ENCODE measurements at places on chromosomes 16 and 17. TPM values are rescaled to one million over a fixed set of nuclear protein-coding genes. Genes with fewer than 3 reads are reported as not detected.

Gene TBKBP1
- polyA plus RNA-seq = 19.1 TPM

Gene SLC16A6
- polyA plus RNA-seq = 0.41 TPM

Gene TSPOAP1
- 19.1 TPM for polyA plus RNA-seq

Gene CCL2
- 46.2 TPM for polyA plus RNA-seq

Gene IRX3
- polyA plus RNA-seq = 1.2 TPM

Gene BBS2
- 34.5 TPM for polyA plus RNA-seq

Gene SLC5A10
- 0.05 TPM for polyA plus RNA-seq

Gene CBFA2T3
- 6.2 TPM for polyA plus RNA-seq

Gene FAM234A
- polyA plus RNA-seq = 115 TPM

Gene XYLT1
- 10.1 TPM for polyA plus RNA-seq

Gene KRTAP4-1
- polyA plus RNA-seq = not detected

Gene C16orf96
- polyA plus RNA-seq = 0.04 TPM

Gene SHISA6
- 4.4 TPM for polyA plus RNA-seq

Gene PTX4
- 0.10 TPM for polyA plus RNA-seq

Gene MAPT
- polyA plus RNA-seq = 21.1 TPM

Gene CCL5
- 4.8 TPM for polyA plus RNA-seq

Gene TP53TG3
- polyA plus RNA-seq = not detected

Gene MNT
- polyA plus RNA-seq = 20.5 TPM

Gene ZPBP2
- polyA plus RNA-seq = 0.06 TPM

Gene JPH3
- polyA plus RNA-seq = 0.53 TPM

Gene KIF18B
- polyA plus RNA-seq = 0.20 TPM

Gene KRT31
- polyA plus RNA-seq = not detected

Gene SLC22A31
- 0.28 TPM for polyA plus RNA-seq

Gene IKZF3
- polyA plus RNA-seq = 0.58 TPM

Gene C17orf113
- 1.5 TPM for polyA plus RNA-seq

Gene VAT1L
- polyA plus RNA-seq = 5.8 TPM

Gene PLXDC1
- polyA plus RNA-seq = 7.1 TPM

Gene RFNG
- 47.0 TPM for polyA plus RNA-seq

Gene TPSD1
- 2.1 TPM for polyA plus RNA-seq

Gene FBXW10
- 0.03 TPM for polyA plus RNA-seq

Gene LITAFD
- not detected for polyA plus RNA-seq

Gene CMTM2
- not detected for polyA plus RNA-seq

Gene ABI3
- 11.7 TPM for polyA plus RNA-seq

Gene AIPL1
- not detected for polyA plus RNA-seq

Gene SLC16A11
- polyA plus RNA-seq = 1.5 TPM

Gene RHBDL3
- polyA plus RNA-seq = 1.9 TPM

Gene KRTAP4-5
- not detected for polyA plus RNA-seq

Gene ZFPM1
- 2.1 TPM for polyA plus RNA-seq

Gene KCNAB3
- polyA plus RNA-seq = 1.3 TPM

Gene HYDIN
- polyA plus RNA-seq = 0.15 TPM

Gene AOC3
- 319 TPM for polyA plus RNA-seq

Gene PIP4K2B
- polyA plus RNA-seq = 35.8 TPM

Gene CHST5
- 0.09 TPM for polyA plus RNA-seq

Gene CDRT4
- polyA plus RNA-seq = 1.9 TPM

Gene CD300H
- 0.18 TPM for polyA plus RNA-seq

Gene REXO5
- polyA plus RNA-seq = 3.0 TPM

Gene CCL17
- not detected for polyA plus RNA-seq

Gene ARHGAP44
- polyA plus RNA-seq = 5.2 TPM

Gene PRAC2
- polyA plus RNA-seq = 1.7 TPM
